ENCODE measurements at places on chromosomes 4 and X. TPM values are rescaled to one million over a fixed set of nuclear protein-coding genes. Genes with fewer than 3 reads are reported as not detected.

The FRMD7 gene
- not detected for total RNA-seq

The ADRA2C gene
- total RNA-seq: 10.6 TPM

The XG gene
- not detected for total RNA-seq

The MAGEA11 gene
- total RNA-seq: not detected

The PNCK gene
- 0.51 TPM for total RNA-seq

The CT45A2 gene
- total RNA-seq: not detected

The JADE3 gene
- 16.8 TPM for total RNA-seq

The NPY2R gene
- not detected for total RNA-seq

The MAP3K15 gene
- total RNA-seq: 0.37 TPM

The DMRTC1 gene
- total RNA-seq: 1.2 TPM

The S100P gene
- total RNA-seq: 2.1 TPM

The GUCY1A1 gene
- 12.1 TPM for total RNA-seq

The RAB9B gene
- 11.1 TPM for total RNA-seq

The MAGEB10 gene
- not detected for total RNA-seq

The C4orf51 gene
- total RNA-seq: not detected

Measured in ovary (tissue), 10 donors.